ENCODE measurements at places on chromosomes 11 and 22.
A peak's percentile ranks its signal among the peaks of the same experiment; 100 is the strongest.

DNA sequence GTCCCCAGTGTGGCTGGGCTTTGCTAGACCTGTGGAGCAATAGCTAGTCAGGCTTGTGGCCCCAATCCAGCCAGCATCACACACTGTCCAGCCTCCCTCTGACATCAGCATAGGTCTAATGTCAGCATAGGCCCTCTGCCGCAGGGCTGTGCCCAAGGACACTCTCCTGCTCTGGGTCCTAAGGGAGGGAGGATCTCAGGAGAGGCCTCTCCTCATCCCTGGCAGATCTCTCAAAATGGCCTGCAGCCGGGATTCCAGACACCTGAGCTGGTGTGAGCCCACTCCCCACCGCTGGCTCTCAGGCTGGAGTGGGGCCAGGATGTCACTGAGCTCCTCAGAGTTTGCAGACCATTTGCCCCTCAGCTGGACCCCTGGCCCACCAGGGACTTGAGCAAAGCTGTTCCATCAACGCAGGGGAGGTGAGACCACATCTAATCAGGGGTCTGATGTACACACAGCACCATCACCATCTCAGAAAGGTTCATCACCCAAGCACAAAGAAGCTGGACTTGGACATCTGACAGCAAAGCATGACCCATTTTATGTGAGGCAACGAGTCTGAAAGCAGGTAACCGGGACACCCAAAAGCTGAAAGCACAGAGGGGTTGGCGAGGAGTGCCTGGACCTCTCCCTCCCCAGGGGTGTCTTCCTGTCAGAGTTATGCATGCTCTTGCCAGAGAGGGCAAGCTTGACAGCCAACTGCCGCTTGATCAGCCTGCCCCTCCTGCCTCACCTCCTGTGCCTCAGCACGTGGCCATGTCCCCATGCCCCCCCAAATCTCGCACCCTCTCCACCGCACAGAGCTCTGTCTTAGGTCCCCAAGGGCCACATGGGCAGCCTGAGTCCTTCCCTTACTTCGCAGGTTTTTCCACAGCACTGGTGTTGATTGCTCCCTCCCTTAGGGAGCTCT, 69.7 kb upstream of the SEPTIN5 start:
- no peak for DNase-seq

DNA sequence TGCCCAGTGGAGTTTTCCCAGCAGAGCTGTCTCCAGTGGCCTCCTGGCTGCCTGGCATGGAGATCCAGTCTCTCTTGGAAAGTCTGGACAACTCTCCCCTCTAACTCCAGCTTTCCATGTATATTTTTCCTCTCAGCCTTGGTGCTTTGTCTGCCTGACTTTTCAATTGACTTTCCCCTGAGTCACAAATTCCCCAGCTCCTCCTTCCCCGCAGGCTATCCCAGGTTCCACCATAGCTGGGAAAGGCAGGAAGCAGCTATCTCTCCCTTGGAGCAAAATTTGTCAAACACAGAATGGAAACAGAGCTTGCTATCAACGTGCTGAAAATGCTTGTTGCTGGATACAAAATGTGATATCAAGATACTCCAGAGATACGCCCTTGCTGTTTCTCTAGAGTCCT, 384.8 kb downstream of the TMEM135 start:
- DNase-seq: no peak

GRCh38 chr22:37626144-37626543, 13.3 kb upstream of the SH3BP1 start:
- DNase-seq: no peak

DNA sequence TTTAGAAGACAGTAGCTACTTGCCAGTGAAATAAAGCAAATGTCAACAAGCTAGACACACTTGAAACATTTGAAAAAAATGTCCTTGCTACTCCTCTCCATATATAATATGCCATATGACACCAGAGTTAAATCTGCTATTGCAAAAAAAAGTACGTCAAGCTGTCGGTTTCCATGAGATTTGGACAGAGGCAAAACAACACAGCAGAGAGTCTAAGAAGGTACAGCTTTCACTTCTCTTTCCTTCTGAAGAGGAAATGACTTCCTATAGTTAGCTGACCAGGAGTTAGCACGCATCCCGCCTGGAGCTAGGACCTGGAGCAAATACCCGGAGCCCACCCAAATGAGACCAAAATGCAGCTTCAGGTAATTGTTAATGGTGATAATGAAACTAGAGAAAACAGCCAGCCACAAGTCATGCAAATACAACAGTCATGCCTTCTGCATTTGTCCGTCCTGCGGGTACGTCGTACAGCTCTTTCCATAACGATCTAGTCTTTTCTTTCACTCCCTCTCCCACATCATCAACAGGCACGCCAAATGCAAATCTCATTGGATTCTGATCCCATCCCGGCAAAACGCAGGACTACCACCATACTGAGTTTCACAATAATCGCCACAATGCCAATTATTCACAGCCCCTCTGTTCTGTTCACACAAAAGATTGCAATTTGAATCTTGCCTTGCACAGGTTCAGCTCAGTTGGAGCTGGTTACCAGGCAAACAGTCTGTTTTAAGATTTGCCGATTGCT, 395.0 kb upstream of the CCDC90B start:
- no peak for DNase-seq

DNA sequence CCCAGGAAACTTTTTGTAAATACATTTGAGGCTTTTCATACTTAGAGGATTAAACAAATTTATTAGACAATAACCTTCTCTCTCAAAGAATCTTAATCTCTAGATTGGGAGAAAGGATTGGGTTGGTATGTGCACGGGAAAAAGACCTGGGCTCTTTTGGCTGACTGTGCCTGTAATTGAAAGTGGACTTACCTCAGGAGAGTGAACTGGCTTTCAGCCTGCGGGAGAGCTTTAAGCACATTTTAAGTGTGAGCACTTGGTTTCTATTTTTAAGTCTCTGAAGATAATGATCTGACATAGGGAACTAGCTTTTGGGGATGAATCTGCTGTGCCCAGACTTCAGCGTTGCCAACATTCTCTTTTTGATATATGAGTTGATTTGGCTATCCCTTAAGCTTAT, 35.8 kb downstream of the UVRAG start:
- no peak for DNase-seq

- no peak for DNase-seq
Observed at GRCh38 chr11:103848686-103849085, 187.8 kb upstream of the DDI1 start.

DNA sequence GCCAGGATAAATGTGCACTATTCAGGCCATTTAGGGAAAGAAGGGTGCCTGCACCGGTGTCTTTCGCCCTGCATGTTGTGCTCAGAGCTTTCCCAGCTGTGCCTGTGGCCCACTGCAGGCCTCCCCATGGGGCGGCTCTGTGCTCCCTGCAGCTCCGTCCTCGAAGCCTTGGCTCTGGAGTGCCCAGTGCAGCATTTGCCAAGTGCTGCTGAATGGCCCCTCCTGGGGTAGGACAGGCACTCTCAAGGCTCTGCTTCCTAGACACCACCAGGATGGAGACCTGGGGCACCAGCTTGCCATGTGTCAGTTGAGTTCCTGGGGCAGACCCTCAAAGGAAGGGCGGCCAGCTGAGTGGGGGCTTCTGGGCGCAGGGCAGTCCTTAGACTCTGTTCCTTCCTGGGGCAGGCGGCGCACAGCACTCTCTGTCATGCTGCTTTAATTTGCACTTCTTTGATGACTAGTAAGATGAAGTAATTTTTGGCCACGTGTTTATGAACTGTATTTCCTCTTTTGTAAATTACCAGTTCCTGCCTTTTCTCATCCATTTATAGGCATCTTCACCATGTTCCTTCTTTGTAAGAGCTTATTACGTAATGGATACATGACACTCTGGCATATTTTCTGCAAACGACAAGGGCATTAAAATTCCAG, 32.1 kb upstream of the GNB1L start:
- no peak for DNase-seq

DNA sequence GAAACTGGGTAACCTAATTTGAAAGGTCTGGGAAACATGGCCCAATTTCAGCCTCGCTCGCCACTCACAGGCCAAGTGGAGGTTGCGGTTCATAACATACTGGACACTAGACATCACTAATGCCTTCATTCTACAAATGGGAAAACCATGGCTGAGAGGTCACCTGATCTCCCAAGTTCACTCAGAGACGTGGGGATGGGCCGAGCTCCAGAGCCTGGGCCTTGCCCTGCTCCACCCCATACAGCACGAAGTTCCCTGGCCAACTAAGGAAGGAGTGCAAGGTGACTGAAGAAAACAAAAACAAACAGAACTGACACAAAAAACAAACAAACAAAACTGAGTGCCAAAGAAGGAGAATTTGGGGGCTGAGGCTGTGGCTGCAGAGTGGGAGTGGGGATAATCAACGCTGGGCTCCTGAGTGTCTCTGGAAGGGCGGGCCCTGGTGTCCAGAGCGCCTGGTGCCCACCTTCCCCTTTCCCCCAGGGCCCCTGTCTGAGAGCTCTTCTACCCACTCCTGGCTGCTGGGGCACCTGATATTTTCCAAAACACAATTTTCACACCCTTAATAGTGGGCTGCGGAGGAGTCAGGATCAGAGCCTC, 46.5 kb upstream of the ADA2 start:
- no peak for DNase-seq

DNA sequence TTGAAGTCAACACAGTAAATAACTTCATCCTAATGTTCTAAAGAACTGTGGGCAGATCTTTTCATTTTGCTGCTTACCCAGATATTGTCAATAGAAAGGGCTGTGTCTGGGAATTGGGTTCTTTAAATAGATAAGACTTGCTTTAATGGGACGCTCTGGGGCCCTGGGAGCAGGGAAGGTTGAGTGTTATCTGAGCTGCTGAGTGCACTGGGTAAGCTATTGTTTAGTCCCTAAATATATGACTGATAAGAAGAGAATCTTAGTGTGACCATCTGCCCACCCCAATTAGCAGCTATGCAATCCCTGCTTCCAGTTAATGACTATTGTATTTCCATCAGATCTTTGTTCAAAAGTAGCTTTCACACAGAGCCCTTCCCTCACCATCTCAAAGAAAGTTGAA, 44.4 kb downstream of the ARHGAP42 start:
- DNase-seq: no peak

DNA sequence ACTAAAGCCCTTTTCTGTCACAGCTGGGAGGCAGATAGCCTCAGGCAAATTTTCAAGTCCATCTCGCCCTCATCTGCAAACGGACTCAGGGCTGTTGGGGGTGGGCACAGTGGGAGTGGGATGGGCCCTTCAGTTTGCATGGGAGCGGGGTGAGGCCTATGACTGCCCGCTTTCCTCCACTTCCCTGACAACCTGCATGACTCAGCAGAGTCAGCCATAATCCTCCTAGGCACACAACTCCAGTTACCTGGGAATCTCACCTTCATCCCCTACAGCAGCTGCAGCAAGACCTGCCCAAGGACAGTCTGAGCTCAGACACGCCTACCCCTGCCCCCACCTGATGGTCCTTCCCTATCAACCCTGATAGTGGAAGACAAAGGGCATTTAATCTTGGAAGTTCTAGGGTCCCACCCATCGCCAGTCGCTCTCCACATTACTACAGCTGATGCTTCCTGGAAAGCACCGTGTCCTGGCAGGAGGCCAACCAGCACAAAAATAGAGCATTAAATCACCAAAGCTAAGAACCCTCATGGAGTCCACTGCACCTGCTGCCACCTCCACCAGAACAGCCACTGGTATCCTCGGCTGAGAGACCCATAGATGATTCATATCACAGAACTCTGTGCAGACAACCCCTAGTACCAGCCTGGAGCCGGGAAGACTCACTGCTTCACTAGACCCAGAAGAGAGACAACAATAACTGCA, 319.3 kb downstream of the DCDC1 start:
- DNase-seq: no peak

DNA sequence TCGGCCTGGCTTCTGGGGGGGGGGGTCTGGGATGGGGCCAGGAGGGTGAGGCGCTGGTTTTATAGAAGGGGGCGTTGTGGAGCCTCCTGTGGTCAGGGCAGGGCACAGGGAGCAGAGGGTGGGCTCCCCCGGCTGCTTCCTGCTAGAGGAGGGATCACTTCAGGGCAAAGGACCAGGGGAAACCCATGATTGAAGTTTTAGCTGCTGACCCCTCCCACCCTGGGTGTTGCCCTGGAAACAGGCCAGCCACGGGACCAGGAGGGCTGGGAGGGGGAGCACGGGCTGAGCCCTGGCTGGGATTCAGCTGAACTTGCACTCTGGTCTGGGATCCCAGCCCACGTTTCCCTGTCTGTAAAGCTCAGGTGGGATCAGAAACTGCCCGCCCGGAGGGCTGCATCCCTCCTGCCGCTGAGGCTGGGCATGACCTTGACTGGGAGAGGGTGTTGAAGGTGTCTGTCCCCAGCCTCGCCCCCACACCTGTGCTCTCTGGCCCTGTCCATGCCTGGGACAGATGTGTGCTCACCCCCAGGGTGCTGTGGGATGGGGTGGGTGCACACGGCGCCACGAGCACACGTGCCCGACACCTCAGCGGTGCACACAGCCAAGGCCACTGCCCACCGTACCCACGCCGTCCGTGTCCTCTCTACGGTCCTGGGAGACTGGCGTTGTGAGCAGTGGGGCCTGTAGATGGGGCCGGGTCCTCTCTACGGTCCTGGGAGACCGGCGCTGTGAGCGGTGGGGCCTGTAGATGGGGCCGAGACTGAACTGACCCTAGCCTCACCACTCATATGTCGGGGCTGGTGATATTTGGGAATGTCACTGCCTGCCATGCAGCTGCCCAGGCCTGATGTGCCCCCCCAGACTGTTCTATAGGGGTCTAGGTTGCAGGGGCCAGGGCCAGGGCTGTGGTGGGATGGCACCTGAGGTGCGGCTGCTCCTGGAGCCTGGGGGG, 2.3 kb downstream of the TSPAN4 start:
- DNase-seq: peak; percentile 78

- no peak for DNase-seq
Observed at GRCh38 chr11:68312780-68313573, 586 bp downstream of the LRP5 start.

GRCh38 chr11:37199082-37199481, 601.0 kb upstream of the RAG2 start:
- DNase-seq: no peak

DNA sequence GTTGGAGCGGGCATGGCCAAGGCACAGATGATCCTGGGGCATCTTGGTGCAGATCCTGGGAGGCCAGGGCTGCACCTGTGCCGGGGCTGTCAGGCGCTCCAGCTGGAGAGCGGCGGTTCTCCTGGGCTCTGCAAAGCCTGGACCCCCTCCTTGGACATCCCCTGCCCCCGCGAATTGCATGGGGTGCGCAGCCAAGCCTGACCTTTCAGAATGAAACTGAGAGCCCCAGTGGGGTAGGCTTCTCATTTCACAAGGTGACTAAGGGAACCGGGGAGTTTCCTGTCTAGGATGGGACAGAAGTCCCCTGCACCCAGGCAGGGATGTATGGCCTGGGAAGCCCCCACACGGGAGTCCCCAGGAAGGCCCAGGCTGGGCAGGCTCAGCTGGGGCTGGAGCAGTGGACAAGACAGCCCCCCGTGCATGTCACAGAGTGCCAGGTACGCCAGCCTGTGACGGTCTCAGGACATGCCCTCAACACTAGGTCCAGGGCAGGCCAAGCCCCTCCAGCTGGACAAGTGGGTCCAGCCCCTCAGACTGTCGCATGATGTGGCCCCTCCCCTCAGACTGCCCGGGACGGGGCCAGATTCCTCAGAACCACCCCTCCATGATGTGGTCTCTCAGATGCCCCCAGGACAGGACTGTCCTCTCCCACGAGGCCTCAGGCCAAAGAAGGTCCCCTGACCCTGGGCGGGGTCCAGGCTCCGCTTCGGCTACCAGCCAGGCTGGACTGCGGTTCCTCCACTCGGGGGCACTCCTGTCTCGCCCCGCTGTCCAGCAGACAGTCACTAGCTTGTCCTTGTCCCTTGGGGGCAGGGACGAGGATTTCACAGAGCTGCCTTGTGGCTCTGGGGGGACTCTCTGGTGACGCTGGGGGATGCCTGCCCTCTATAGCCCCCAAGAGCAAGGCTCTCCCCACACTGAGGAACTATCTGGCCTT, 2.3 kb downstream of the LSP1 start:
- DNase-seq: no peak

Measured in urinary bladder (tissue), 4 donors.